Osteocyte (in vitro differentiated cells): ENCODE measurements at places on chromosomes 13 and 19. TPM values are rescaled to one million over a fixed set of nuclear protein-coding genes. Genes with fewer than 3 reads are reported as not detected.

MISP3 gene
- 1.8 and 2.1 TPM in 2 replicates for total RNA-seq

GPC6 gene
- total RNA-seq, result 125 and 128 TPM in 2 replicates

ACP7 gene
- total RNA-seq, result not detected in 2 replicates

ZNF578 gene
- total RNA-seq, result not detected in 2 replicates

PPP1R12C gene
- total RNA-seq, result 123 and 135 TPM in 2 replicates

SPPL2B gene
- total RNA-seq, result 75.9 and 77.0 TPM in 2 replicates

CYP2A6 gene
- not detected in 2 replicates for total RNA-seq

SIGLEC5 gene
- total RNA-seq, result not detected in 2 replicates

YJEFN3 gene
- total RNA-seq, result 6.1 and 6.3 TPM in 2 replicates

CGB5 gene
- not detected in 2 replicates for total RNA-seq

TMEM86B gene
- total RNA-seq, result 2.9 and 3.2 TPM in 2 replicates

PRODH2 gene
- total RNA-seq, result not detected in 2 replicates

DLL3 gene
- 0.42 and 0.62 TPM in 2 replicates for total RNA-seq

SHISA2 gene
- 128 TPM in 2 replicates for total RNA-seq

ZNF256 gene
- total RNA-seq, result 6.0 and 6.3 TPM in 2 replicates

XAB2 gene
- 40.9 and 41.7 TPM in 2 replicates for total RNA-seq

TBC1D4 gene
- total RNA-seq, result 5.1 and 5.3 TPM in 2 replicates

CAPNS1 gene
- 789 and 808 TPM in 2 replicates for total RNA-seq

MYO9B gene
- 93.3 and 94.3 TPM in 2 replicates for total RNA-seq

B3GNT8 gene
- total RNA-seq, result 0.35 and 1.5 TPM in 2 replicates

HSPB6 gene
- 0.37 and 0.64 TPM in 2 replicates for total RNA-seq

CADM4 gene
- total RNA-seq, result 8.8 and 9.0 TPM in 2 replicates

C19orf85 gene
- not detected in 2 replicates for total RNA-seq

NXNL1 gene
- total RNA-seq, result not detected in 2 replicates

SLC10A2 gene
- not detected in 2 replicates for total RNA-seq

ZC3H4 gene
- 53.1 and 60.2 TPM in 2 replicates for total RNA-seq

KLK3 gene
- not detected in 2 replicates for total RNA-seq

AMER2 gene
- total RNA-seq, result not detected in 2 replicates

ZNF772 gene
- total RNA-seq, result 10.4 and 10.8 TPM in 2 replicates

TEX26 gene
- not detected in 2 replicates for total RNA-seq

OLFM2 gene
- total RNA-seq, result 208 and 236 TPM in 2 replicates

MADCAM1 gene
- total RNA-seq, result 1.1 and 1.3 TPM in 2 replicates
